Effector memory CD8-positive, alpha-beta T cell (primary cell): ENCODE measurements at places on chromosomes 2 and 18.

- DNase-seq = no peak
These were observed 84.1 kb downstream of the TRABD2A start for GRCh38 chr2:84796798-84797197.

DNA sequence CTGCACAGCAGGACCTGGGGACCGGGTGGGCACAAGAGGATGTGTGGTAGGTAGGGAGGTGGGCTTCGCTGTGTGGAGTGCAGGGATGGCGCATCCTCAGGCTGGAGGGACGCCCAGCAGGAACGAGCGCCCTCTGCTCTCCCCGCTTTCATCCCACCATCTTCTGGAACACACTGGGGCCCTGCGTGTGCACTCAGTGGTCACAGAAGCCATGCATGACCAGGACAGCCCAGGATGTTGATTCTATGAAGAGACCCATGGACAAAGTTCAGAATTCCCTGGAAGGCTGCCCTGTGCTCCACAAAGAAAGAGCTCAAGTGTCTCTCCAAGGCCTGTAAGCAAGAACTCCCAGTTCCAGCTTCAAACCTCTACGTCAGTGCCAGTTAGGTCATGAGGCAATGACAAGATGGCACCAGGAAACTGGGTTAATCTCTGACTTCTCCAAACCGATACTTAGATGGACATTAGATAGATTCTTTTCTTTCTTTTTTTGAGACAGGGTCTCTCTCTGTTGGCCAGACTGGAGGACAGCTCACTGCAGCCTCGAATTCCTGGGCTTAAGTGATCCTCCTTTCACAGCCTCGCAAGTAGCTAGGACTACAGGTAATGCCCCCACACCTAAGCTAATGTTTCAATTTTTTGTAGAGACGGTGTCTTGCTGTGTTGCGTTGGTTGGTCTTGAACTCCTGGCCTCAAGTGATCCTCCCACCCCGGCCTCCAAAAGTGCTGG is 3.4 kb downstream of the SLC66A2 start:
- DNase-seq = no peak

DNA sequence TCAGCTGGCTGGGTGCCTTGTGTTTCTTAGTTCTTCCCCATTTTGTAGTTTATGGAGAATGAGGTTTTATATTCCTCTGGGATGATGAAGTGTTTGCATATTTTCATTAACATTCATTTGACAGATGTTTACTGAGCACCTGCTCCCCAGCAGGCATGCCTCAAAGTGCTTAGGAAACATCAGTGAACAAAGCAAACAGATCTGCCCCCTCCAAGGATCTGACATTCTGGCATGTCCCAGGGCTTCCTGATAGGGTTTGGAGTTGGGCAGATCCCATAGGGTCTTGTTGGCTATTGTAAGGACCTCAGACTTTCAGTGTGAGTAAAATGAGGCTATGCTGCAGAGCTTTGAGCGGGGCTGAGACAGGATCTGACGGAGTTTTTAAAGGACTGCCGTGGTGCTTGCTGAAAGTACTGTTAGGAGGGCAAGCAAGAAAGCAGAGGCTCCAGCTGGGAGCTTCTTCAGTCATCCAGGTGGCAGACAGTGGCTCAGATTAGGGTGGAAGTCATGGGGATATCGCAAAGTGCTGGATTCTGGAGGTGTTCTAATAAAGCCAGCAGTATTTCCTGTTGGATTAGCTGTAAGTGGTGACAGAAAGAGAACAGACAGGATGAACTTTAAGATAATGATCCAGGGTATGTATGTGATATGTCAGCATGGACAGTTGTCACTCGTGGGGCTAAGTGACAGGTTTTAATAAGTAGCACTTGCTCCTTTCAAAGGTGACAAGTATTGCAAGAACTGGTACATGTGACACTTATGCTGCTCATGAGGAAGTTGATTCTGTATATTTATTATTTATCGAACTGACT is 11.3 kb upstream of the IAH1 start:
- DNase-seq = no peak

- no peak for DNase-seq
These were observed 51.9 kb upstream of the SLC38A11 start for GRCh38 chr2:165007161-165007744.

DNA sequence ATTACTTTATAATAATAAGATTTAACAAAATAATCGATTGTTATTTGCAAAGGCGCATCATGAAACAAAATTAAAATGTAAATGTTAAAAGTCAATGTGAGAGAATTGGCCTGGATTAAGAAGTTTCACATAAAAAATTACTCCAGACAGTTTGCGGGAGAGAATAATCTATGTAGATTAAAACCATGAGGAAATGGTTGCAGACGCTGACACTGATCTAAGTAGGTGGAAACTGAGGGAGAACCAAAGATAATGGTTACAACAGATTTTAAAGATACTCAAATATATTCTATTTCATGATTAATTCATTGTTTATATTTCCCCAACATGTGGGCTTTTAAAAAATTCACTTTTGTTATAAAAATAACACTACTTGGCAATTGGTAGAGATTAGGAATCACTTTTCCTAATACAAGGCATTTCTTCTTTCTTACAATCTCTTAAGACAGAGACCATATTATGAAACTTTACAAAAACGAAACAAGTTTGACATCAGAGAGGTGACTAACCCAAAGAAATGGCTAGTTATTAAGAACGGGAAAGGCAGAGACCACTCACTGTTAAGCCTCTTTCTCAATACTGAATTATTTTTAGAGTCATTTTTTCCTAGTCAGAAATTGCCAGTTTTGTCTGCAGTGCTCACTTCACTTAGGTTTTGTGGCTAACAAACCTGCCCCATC is 1.6 kb downstream of the KANSL1L start:
- DNase-seq = no peak

DNA sequence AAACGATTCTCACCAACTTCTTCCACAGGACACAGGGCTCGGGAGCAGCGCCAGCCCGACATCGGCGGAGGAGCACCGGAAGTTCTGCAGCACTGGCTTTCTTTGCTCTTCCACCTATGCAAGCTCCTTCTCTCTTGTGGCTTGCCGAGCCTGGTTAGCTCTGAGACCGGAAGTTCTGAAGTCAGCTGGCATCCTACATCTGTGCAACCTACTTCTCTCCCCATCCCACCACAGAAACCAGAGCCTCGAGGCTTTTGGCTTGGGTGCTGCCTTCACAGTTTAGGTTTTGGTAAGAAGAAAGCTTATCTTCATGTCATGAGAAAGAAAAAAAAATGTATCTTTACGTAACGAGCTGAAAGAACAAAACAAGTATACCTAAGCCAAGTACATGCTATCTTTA is 111.7 kb downstream of the ANKRD44 start:
- DNase-seq = peak; percentile 84

- DNase-seq = no peak
These were observed 332.9 kb downstream of the EIPR1 start for GRCh38 chr2:3044587-3045317.

DNA sequence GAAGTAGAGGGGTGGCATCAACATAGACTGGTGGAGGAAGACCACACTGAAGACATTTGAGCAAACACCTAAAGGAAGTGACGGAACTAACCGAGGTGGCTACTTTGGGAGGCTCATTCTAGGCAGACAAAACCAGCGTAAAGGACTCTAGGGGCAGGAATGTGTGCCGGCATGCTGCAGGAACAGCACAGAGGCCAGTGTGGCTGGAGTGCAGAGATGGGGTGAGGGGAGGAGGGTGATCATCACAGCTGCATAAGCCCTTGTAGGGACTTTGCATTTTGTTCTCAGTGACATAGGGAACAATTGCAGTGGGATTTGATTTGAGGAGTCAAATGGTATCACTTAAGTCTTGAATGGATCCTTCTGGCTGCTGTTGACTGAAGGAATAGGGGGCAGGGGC is 253.5 kb downstream of the NCKAP5 start:
- no peak for DNase-seq

- DNase-seq = no peak
These were observed 287.9 kb upstream of the KLHL29 start for GRCh38 chr2:23096906-23097602.

DNA sequence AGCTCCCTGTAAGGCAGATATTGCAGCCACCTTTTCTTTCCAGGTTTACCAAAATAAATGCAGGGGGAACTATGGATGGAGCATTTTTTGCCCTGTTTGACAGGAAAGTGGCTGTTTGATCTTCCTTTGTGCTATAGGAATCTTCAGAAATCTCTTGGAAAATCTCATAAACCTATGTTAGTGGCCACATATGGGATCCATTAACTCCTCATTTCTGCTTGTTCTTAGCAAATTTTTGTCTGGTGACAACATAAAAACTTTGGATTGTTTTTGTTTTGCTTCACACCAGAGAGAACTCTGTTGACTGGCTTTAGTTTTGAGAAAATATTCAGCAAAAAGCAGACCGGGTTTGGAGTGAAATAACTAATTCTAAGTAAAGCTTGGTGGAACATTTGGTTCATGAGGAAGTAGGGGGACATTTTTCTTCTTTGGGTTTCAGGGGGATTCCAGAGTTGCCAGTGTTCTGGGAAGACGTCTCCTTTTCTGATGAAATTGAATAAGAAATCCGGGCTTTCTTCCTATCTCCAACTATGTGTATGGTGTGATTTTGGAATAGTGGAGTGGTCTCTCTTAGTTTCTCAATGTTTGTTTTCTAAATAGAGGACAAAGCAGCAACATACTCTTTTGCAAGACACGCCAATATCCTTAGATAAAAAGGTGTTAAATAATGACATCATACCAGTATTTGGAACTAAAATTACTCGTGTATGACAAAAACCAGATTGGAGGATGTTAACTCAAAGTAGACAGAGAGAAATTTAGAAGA is 174.4 kb downstream of the ICOS start:
- DNase-seq = no peak

DNA sequence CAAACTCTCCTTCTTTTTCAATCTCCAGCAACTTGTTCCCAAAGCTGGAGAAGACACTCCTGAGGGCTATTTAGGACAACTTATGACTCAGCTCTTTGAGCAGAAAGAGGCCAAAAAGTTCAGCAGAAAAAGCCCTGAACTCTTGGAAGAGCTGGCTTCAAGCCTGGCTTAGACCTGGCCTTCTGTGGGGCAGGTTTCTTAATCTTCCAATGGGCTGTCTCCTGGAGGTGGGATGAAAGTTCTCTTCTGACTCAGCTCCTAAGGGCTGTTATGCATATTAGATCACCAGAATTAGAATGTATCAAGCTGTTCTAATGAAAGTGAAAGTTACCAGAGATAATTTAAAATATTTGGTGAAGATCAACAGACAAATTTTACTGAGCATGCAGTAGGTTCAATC is 129.4 kb downstream of the RAD51AP2 start:
- no peak for DNase-seq

- no peak for DNase-seq
These were observed 85.9 kb downstream of the SMAD7 start for GRCh38 chr18:48864876-48865275.

DNA sequence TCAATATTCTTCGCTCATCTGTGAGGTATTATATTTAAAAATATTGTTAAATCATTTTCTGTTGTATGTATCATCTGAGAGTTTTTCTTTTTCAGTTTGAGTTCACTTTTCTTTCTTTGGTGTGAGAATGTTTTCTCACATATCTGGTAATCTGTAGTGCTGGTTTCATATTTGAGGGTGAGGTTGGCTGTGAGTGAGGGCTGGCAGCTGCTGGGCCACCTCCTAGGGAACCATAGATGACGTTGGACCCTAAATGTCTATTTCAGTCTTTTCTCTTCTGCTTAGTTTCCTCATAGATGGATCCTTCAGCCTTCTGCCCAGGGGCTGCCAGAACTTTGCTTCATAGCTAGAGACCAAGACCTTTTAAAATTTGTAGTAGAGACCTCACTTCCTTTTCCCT is 33.5 kb downstream of the MGAT5 start:
- no peak for DNase-seq
